ENCODE measurements at places on chromosomes 12 and 14.

DNA sequence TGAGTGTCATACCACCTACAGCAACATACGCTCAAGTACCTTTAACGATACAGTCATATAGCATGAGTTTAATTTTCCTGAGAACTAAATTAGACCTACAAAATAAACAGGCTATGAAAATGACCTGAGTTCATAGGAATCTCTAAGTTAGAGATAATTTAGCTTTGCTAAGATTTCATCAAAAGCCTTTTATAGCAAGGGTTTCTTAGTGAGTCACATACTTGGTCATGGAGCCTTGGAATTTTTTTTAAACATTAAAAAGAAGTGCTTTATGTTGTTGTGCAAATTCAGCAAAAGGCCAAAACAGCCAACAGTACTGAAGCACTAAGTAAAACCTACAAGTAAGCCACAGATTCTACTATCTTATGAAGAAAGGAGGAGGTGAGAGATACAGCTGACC, 93.6 kb upstream of the FERMT2 start:
- no peak for ATAC-seq

GRCh38 chr14:49189375-49189774, 396.8 kb downstream of the RPS29 start:
- ATAC-seq = no peak

- ATAC-seq = no peak
Measured at GRCh38 chr14:62604524-62604923, 440.7 kb downstream of the KCNH5 start.

DNA sequence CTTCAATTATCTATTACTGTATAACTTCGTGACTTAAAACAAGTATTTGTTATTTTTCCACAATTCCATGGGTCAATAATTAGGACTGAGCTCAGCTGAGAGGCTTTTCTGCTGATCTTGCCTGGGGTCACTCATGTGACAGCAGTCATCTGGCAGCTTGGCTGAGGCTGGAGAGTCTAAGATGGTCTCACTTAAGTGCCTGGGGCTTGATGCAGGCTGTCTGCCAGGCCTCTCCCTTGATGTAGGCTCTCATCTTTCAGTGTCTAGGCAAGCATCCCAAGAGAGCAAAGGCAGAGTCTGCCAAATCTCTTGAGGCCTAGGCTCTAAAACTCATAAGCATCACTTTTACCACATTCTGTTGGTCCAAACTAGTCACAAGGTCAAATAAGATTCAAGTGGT, 93.2 kb downstream of the NKX2-1 start:
- no peak for ATAC-seq

- ATAC-seq = no peak
Measured at GRCh38 chr14:79279645-79280597, 931.4 kb downstream of the DIO2 start.

DNA sequence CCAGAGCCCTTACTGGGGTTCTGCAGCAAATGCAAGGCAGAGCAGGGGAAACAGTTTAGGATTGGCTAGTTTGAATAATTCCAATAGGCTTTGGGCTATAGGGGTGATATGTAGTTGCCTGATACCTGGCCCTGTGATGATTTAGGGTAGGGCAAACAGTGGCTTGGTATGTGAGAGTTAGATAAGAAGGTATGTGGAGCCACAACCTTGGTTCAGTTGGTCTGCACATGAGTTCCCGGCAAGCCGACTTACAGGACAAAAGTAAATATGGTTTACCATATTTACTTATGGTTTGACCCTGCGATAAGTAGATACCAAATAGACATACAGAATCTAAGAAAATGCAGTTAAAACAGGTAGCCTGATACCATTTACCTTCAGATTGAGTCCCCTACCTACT, 8.3 kb upstream of the CAPRIN2 start:
- no peak for ATAC-seq

DNA sequence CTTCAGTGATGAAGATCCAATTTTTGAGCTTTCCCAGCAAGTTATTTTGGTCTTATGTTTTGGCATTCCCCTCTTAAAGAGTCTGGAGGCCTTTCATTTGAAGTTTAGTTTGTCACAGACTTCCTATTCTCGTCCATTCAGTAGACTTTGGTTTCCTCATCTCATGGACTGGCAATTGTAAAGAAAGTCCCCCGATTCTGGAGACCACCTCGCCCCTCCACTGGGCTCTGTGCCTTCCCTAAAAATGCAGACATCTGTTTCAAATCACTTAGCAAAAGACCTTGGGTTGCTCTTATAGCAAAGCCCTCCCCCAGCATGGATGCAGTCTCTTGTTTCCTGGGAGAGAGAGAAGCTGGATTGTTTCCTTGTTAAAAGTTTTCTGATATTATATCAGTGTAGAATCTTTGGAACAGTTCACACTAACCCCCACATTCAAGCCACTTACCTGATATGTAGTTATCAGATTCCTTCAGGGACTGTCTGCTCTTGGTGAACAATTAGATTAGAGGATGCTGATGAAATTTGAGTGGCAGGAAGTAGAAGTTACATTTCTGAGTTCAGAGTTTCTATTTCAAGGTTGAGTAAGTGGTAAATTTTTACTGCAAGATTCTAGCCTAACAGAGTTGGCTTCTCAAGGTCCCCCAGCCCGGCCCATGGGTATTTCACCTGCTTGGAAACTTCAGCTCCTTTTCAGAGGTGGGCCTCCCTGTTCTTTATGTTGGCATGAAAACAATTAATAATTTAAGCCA, 56.3 kb downstream of the PLXNC1 start:
- no peak for ATAC-seq

GRCh38 chr12:16670456-16671050, 64.6 kb upstream of the LMO3 start:
- no peak for ATAC-seq

DNA sequence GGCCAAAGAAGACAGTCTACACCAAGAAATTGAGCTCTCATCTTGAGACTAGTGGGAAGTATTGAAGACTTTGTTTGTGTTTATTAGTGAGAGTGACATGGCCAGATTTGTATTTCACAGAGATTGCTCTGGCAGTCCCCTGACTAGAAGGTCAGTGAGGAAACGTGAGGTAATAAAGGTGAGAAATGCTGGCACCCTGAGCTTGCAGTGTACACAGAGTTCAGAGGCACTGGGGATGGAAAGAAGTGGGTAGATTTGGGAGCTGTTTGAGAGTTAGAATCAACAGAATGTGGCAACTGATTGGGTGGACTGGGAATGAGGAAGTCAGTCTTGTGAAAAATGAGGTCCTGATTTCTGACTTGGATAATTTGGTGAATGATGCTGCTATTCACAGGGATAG, 336.9 kb downstream of the SNAPC1 start:
- ATAC-seq = no peak

DNA sequence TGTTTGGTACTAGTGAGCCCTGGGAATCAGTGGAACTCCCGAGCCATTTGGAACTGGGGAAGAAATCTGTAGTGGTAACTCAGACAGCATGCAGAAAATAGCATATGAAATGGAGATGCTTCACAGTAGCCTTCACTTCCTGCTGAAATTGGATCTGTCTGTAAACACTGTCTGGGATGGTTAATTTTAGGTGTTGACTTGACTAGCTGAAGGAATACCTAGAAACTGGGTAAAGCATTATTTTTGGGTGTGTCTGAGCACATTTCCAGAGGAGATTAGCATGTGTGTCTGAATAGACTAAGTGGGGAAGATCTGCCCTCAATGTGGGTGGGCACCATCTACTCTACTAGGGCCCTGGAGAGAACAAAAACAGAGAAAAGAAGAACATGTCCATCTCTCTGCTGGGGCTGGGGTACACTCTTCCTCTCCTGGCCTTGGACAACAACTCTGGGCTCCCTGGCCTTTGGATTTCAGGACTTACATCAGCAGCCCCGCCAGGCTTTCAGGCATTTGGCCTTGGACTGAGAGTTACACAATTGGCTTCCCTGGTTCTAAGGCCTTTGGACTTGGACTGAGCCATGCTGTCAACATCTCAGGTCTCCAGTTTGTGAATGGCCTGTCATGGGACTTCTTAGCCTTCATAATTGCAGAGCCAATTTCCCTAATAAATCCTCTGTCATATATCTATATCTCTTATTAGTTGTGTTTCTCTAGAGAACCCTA, 14.0 kb upstream of the CRADD start:
- no peak for ATAC-seq

GRCh38 chr12:106960443-106960842, 4.7 kb downstream of the TMEM263 start:
- no peak for ATAC-seq

- no peak for ATAC-seq
Measured at GRCh38 chr12:121610239-121611149, 15.8 kb upstream of the ORAI1 start.

GRCh38 chr14:50417853-50418252, 21.2 kb upstream of the CDKL1 start:
- ATAC-seq = no peak

- peak; percentile 73 for ATAC-seq
Measured at GRCh38 chr12:2284857-2285256, 232.1 kb downstream of the CACNA1C start.

DNA sequence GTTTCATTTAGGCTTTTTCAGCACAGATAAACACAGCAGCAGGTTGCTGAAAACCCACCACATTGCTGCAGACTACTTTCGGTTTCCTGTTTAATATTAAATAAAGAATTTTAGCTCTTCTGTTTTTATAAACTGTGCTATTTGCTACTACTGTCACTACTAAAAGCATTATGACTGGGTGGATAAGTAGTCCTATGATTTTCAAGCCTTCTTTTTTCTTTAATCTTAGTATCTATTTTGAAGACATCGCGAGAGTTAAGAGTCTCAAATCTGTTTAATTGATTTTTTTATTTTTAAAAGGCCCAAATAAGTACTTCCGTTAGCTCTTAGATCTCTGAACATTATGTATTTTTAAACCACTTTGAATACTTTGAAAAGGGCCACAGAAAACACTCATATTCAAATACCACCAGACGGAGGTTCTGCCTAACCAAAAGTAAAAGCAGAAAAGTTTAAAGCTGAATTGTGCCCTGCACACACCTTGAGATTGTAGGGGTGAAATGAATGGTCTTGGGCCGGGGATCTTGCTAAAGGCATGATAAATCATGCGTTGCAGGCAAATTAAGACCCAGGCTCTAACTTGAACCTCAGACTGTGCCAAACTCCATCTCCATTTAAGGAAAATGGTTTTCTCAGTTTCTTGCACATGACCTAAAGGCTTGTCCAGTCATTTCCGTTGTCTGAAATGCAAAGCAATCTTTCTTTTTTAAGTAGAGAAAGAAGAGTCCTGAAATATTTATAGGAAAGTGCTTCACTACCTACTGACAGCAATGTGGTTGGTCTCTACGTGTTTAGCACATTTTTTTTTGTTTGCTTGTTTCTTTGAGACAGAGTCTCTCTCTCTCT, 13.6 kb upstream of the FOXN3 start:
- ATAC-seq = peak; percentile 99

DNA sequence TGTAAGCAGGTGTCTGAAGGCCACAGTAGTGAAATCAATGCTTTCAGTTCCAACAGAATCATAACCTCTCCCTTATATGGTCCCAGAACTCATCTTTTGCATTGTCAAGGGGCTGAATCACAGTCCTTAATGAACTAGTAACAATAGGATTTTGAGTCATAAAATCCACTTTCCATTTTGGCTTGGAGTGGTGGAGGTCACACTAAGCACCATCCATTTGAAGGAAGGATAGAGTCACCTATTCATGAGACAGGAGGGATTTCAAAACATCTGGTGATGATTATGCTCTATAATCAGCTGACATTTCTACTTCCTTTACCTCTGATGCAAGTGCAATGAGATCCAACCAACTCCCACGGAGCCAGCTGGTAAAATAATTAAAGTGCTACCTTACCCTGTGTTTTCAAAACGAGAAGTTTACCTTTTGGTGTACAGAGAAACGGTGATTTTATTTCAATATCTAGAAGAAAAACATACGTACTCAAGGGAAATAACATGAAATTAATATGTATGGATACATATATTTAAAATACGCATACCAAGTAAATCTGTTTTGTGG, 59.1 kb downstream of the TMEM132D start:
- no peak for ATAC-seq

DNA sequence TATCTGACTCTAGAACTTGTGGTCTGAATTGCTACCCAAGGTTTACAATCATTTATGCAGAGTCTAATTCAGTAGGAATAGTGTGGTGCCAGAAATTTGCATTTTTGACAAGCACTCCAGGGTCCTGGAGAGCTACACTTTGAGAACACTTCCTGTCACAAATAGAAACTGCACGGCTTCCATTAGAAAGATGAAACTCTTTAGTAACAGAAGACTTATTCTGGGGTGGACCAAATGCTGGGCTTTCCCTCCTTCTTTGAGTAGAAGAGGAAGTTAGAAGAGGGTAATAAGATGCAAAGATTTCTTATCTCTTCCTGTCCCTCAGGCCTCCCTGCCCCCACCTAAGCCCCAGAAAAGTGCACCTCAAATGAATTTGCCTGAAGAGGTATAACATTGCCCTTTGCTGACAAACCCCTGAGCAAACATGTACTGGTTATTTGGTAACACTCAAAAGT, 28.4 kb downstream of the DGLUCY start:
- ATAC-seq = peak; percentile 94

DNA sequence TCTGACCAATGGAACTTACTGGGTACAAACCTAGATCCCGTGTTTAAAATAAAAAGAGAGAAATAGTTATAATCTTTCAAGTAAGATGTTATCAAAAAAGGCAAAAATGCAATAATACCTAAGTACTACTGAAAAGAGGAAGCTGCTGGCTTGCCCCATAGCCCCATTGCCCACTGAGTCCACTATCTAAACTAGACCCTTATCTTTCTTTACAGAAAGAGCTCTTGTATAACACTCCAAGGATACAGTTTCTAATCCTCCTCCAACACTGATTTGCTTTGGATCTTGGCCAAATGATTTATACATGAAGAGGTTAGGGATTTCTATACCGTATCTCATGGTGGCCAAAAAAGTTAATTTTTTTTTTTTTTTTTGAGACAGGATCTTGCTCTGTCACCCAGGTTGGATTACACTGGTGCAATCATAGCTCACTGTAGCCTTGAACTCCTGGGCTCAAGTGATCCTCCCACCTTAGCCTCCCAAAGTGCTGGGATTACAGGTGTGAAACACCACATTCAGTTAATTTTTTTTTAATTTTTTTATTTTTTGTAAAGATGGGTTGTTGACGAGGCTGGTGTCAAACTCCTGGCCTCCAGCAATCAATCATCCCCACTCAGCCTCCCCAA, 2.6 kb downstream of the GXYLT1 start:
- no peak for ATAC-seq

GRCh38 chr14:103805708-103806107, 41.7 kb downstream of the PPP1R13B start:
- ATAC-seq = no peak

- no peak for ATAC-seq
Measured at GRCh38 chr14:88621100-88621499, 58.3 kb downstream of the ZC3H14 start.

- peak; percentile 54 for ATAC-seq
Measured at GRCh38 chr12:2813214-2814185, 1.0 kb downstream of the ITFG2 start.

GRCh38 chr14:63273717-63274655, 44.7 kb downstream of the GPHB5 start:
- ATAC-seq = no peak

GRCh38 chr14:100618318-100618693, 31.1 kb upstream of the BEGAIN start:
- peak; percentile 66 for ATAC-seq

DNA sequence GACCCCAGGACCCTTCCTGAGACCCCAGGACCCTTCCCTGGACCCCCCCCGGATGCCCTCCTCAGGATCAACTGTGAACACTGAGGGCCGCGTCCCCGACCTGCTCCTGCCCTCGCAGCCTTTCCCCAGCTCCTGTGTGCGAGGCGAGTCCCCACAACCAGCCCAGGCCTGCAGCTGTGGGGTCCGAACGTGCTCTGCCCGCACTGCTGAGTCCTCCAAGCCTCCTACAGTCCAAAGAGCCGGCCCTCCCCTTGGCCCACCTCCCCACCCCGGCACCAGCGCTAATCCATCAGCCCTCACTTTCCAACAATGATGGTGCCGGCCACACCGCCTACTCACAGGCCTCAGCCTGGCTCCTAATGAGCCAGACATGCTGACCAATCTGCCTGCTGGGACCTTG, 26.2 kb upstream of the ANKLE2 start:
- ATAC-seq = no peak

All from stimulated activated memory B cell treated with anti-CD40 and anti-IgM and Interleukin-4, amounts not matched to agents 10 μg/mL and 1 μg/mL and 100 μg/mL, for 72 hours (primary cell).